Thyroid gland (tissue), 4 donors: ENCODE measurements at places on chromosomes 11 and 22. TPM values are rescaled to one million over a fixed set of nuclear protein-coding genes. Genes with fewer than 3 reads are reported as not detected.

DNA sequence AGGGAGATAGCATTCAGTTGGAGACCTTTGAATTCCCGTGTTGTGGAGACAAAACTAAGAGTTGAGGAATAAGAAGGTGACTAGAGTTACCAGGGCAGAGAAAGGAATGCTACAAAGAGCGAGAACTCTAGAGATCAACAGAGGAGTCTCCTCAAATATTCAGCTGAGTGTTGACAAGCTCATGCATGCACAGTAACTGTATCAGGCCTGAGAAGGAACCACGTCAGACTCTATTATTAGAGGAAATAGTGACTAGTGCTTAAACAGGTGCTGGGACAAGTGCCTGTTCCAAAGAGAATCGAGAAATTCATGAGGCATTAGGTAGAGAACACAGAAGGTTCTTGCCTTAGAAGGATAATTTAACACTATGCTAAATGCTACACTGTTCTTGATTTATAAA lies 333.8 kb upstream of the CHORDC1 start:
- H3K36me3 ChIP-seq = no peaks in the 10 kb centered on the region
- no peaks in the 10 kb centered on the region for H3K27me3 ChIP-seq
- H3K4me1 ChIP-seq = no peaks in the 10 kb centered on the region
- no peak overlapping the region for H3K4me3 ChIP-seq

DNA sequence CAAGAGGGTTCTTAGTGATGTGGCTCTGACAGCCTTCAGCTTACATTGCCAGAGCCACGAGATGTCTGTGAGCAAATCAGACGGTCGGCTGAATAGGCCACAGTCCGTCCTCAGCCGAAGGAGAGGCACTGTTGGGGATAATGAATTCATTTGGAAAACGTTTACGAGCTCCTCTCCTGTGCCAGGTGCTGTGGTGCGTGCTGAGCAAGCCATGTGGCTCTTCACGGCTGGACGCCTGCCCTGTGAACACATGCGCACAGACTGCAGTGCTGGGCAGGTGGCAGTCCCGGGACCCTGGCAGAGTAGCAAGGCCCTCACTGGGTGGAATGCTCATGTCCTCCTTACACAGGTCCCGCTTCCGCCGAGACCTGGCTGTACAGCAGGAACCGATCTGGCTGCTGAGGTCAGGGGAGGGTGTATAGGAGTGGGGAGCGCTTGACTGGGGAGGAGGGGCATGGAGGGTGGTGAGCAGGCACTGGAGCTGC lies 6.8 kb downstream of the TBC1D22A start:
- H3K36me3 ChIP-seq = no peaks in the 10 kb centered on the region
- H3K4me1 ChIP-seq = peaks cover 32% of the 10 kb centered on the region
- no peak overlapping the region for H3K4me3 ChIP-seq
- DNase-seq = peak; percentile 97
- no peaks in the 10 kb centered on the region for H3K27me3 ChIP-seq
- peak overlapping the region; percentile 94 for H3K27ac ChIP-seq

DNA sequence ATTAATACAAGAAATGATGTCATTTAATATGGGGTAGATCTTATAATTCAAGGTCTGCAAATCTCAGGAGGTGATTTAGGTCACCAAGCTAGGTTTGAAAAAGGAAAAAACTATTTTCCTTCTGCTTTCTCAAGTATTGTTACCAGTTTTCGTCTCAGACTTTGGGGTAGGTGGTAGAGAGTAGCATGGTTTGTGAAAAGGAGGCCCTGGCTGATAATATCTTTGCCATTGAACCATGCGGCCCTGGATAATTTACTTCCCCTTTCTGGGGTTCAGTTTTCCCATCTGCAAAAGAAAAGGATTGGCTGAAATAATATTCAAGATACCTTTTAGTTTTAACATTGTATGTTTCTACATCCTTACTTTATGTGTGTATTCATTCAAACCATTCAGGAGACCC lies 92.1 kb downstream of the WNT11 start:
- H3K4me1 ChIP-seq = peaks cover 13% of the 10 kb centered on the region
- no peak overlapping the region for H3K4me3 ChIP-seq
- H3K27me3 ChIP-seq = no peaks in the 10 kb centered on the region
- no peak overlapping the region for H3K27ac ChIP-seq

- no peak overlapping the region for H3K27ac ChIP-seq
- no peak for DNase-seq
- no peak overlapping the region for H3K4me3 ChIP-seq
- H3K36me3 ChIP-seq = no peaks in the 10 kb centered on the region
Observed at GRCh38 chr11:71246559-71246958, 5.8 kb downstream of the SHANK2 start.

DNA sequence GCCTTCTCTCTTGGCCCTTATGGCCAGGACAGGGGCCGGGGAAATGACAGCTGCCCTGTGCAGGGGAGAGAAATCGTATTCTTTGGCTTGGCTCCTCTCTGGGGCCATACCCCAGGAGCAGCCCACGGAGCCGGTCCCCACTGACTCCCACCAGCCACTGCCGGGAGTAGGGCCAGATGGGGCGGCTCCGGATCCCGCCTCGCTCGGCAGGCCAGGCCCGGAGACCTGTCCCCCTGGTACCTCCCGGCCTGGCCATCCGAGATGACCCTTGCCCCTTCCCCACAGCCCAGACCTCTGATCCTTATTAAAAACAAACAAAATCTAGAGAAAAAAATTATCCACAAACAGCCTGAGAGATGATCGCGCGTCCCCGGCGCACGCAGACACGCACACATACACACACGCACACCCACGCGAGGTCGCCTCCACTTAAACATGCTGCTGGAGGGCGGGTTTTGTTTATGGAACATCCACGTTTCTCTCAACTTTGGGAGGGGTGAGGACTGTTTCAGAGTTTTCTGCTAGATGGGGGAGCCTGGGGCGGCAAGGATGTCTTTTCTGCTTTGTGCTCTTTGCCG lies 59.1 kb downstream of the IGLL1 start:
- no peak overlapping the region for H3K4me3 ChIP-seq
- no peaks in the 10 kb centered on the region for H3K27me3 ChIP-seq
- no peaks in the 10 kb centered on the region for H3K36me3 ChIP-seq
- H3K4me1 ChIP-seq = peaks cover 55% of the 10 kb centered on the region
- peak; percentile 53 for DNase-seq

DNA sequence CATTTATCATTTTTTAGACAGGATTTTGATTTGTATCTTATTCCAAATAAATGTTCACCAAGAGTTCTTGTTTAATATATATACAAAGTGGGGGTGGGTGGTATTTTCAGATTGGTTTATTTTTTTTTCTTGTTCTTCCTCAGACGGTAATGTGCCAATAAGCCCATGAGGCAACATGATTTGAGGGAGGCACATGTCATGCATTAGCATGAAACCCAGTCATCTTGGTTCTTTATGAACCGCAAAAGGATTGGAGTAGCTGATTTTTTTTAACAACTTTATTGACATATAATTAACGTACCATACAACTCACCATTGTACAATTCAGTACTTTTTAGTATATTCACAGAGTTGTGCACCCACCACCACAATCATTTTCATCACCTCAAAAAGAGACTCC lies 2.7 kb downstream of the BCL2L13 start:
- H3K36me3 ChIP-seq = no peaks in the 10 kb centered on the region
- peaks cover 12% of the 10 kb centered on the region for H3K4me1 ChIP-seq
- no peaks in the 10 kb centered on the region for H3K27me3 ChIP-seq

GRCh38 chr11:96341211-96342013 lies 1.6 kb downstream of the MAML2 start:
- no peaks in the 10 kb centered on the region for H3K36me3 ChIP-seq
- peak overlapping the region; percentile 90 for H3K27ac ChIP-seq
- peak overlapping the region; percentile 52 for H3K4me3 ChIP-seq

The KRTAP5-10 gene
- not detected for total RNA-seq

GRCh38 chr11:3050386-3051195 lies 6.6 kb downstream of the CARS1 start:
- no peaks in the 10 kb centered on the region for H3K27me3 ChIP-seq
- DNase-seq = no peak
- peaks cover 36% of the 10 kb centered on the region for H3K4me1 ChIP-seq
- H3K4me3 ChIP-seq = no peak overlapping the region
- peak overlapping the region; percentile 7 for H3K27ac ChIP-seq
- no peaks in the 10 kb centered on the region for H3K36me3 ChIP-seq
